ENCODE measurements at places on chromosomes 11 and 22.
A peak's percentile ranks its signal among the peaks of the same experiment; 100 is the strongest.

- no peak for DNase-seq
Measured at GRCh38 chr11:9755561-9756185, 91.8 kb downstream of the SWAP70 start.

DNA sequence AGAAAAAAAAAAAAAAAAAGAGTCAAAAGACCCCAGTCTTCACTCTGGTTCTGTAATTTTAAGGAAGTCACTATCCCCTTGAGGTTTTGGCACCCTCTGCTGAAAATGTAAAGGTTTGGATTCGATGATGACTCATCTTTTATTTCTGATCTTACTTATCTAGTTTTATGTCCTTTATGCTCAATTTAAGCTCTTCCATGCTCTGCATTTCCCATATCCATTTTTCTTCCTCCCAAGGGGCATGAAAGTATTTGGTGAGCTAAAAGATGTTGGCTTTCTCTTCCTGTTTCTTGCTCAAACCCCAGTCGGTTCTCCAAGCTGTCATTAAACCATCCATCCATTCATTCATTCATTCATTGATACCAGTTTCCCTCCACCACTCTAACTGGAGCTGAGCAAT, 61.0 kb upstream of the CDON start:
- DNase-seq, result no peak

DNA sequence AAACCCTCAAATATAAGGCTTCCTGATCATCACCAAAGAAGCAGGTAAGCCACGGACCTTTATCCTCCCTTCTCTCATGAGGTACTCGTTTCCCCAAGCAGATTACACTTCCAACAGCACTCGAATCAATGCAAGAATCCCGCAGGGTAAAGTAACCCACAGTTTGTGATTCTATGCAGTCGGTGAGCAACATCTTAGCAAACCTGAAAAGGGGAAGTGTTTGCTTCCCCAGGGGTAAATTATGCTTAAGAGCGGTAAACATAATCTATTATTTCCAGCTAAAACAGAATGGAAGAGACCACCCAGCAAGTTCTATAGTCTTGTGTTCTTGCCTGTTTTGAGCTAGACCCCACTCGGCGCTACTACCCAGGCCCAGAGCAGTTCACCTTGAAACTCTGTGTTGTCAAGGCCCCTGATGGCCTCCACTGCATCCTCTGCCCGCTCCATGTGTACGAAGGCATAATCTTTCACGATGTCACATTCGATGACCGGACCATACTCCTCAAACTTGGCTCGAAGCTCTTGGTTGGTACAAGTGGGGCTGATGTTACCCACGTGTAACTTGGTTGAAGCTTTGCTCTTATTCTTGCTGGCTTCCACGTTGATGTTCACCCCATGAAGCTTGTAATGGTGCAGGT, 1.3 kb downstream of the RBM4B start:
- no peak for DNase-seq

GRCh38 chr22:36237462-36238372, 1.6 kb downstream of the APOL2 start:
- DNase-seq, result no peak

DNA sequence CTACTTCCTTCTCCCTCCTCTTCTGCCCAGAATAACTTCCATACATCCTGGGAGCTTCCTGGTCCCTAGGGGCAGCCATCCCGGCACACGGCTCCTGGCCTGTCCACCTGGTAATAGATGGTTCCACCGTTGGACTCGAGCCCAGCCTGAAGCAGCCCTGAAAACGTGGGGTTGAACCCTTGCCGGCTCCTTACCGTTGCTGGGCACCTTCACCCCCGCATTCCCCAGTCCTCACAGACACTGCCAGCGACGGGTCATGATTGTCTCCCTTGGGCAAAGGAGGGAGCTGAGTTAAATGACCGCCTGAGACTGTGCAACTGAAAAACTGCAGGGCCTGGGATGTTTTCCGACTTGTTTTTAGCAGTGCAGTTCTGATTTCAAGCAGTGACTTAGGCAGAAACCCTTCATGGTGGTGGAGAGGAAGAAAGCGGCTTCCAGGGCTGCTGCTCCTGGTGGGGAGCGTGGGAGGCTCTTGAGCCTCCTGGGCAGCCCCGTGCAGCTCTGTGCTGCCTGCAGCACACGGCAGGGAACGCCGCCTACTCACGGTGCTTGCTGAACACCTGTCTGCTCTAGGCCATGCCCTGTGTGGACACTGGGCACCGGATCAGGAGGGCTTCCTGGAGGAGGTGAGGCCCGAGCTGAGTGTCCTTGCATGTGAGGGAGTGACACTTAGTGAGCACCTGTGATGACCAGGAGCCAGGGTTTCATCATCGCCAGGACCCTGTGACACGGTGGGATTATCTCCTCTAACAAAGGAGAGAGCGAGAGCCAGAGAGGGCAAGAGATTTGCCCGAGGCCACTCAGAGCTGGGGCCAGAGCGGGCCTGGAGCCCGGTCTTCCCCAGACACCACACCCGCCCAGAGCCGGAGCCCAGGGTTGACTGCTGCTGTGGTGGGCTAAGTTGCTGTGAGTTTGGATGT, 77.4 kb downstream of the FBLN1 start:
- no peak for DNase-seq

GRCh38 chr11:69439127-69439526, 42.3 kb upstream of the LINC01488 start:
- no peak for DNase-seq

DNA sequence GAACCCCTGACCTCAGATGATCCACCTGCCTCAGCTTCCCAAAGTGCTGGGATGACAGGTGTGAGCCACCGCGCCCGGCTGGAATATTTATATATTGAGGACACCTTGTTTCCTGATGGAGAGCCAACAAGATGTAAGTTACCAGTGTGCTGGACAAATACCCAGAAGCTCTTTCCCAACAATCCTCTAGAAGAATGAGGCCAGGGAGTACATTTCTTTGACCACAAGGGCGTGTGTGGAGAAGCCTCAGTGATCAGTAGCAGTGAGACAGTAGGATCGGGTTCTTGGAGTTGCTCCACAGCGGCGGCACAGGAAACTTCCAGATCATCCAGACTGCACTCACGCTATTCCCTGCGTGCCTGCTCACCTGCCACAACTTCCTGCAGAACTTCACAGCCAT, 10.3 kb upstream of the POLA2 start:
- DNase-seq, result peak; percentile 10

GRCh38 chr11:19079643-19080440, 19.3 kb upstream of the MRGPRX2 start:
- DNase-seq, result peak; percentile 90

- no peak for DNase-seq
Measured at GRCh38 chr11:43614214-43614613, 66.3 kb upstream of the HSD17B12 start.

DNA sequence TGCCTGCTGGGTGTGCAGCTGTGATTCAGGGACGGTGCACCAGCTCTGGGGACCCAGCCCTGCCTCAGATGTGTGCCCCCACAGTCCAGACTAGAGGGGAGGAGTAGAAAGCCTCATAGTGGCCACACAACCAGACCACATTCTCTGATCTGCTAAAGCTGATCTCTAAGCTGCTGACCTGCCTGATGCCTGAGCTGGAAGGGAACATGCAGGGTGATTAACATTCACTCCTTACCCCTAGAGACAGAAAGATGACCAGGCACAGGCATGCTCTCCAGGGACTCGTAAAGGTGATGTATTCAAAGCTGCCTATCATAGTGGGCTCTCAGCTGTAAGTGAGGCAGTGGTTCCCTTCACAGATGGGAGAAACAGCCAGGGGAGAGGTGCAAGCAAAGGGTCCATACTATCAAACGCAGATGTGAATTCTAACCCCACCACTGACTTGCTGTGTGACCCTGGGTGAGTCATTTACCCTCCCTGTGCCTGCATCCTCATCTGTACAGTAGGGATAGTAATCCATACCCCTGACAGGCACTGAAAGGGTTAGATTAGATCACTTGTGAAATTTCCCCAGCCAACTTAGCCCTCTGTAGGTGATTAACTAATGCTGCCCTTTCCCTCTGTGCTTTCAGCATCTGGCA, 29.0 kb upstream of the LRRC32 start:
- no peak for DNase-seq

GRCh38 chr11:68954836-68955606, 25.8 kb downstream of the MRGPRD start:
- DNase-seq, result no peak

- no peak for DNase-seq
Measured at GRCh38 chr11:114607753-114608459, 12.3 kb upstream of the NXPE4 start.

DNA sequence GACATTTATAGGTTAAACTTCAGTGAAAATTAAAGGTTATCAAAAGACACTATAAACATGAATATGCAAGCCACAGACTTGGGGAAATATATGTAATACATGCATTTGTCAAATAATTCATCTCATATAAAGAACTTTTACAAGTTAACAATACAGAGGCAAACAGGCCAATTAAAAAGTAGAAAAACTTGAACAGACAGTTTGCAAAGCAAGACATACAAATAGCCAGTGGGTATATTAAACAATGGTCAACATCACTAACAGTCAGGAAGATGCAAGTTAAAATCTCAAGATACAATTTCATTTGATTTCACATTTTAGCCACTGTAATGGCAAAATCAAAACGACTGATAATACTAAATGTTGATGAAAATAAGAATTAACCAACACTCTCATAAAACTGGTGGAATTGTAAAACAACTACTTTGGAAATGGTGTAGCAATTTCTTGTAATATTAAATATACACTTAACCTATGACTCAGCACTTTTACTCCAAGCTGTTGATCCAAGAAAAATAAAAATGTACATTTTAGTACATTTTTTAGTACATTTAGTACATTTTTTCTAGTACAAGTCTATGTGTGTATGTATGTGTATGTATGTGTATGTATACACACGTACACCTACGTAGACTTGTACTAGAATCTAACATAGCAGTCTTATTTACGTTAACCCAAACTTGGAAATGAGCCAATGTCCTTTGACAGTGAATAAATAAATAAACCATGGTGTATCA, 62.8 kb downstream of the LRRC74B start:
- no peak for DNase-seq

DNA sequence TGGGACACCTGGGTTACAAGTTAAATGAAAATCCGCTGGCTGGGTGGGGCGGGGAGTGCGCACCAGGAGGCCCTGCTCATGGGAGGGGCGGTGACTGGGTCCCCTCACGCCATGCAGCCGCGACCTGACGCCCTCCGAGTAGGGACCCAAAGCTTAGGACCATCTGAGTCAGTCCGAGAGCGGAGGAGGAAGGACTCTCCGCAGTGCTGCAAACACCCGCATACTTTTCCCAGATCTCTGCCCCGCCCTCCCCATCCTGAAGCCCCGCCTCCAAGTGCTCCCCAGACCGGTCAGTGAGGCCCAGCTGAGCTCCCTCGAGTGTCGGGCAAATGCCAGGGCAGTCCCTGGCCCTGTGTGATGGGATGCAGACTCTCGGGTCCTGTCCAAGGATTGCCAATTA, 6.6 kb upstream of the FLI1 start:
- no peak for DNase-seq

DNA sequence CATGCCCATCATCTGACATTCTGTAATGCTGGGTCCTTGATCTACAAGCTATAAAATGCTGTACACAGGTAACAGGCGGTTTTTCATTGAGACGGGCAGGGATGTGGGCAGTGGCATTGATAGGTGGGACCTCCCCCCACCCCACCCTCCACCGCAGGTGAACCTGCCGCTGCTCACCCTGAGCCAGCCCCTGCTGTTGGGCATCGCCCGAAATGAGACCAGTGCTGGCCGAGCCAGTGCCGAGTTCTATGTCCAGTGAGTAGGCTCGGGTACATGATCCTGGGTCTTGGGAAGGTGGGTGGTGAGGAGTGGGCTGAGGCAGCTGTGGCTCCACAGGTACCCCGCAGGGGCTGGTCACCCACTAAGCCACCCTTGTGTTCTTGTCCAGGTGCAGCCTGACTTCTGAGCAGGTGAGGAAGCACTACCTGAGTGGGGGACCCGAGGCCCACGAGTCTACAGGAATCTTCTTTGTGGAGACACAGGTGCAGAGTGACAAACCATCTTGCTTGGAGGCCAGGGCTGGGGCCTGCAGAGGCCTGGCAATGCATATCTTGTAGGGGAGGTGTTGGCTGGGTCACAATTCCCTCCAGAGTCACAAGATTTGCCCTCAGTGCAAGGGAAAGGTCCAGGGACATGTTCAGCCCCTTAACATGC, 1.1 kb upstream of the DNAJC4 start:
- no peak for DNase-seq

- DNase-seq, result no peak
Measured at GRCh38 chr22:42964994-42965699, 49.8 kb downstream of the PACSIN2 start.

Data from AG09309 (cell line).